ENCODE measurements at places on chromosomes 5 and 9.

GRCh38 chr9:126722922-126723806 lies 81.7 kb upstream of the ZBTB43 start:
- no peak for DNase-seq

GRCh38 chr5:72474046-72474500 lies 33.1 kb downstream of the ZNF366 start:
- no peak for DNase-seq

DNA sequence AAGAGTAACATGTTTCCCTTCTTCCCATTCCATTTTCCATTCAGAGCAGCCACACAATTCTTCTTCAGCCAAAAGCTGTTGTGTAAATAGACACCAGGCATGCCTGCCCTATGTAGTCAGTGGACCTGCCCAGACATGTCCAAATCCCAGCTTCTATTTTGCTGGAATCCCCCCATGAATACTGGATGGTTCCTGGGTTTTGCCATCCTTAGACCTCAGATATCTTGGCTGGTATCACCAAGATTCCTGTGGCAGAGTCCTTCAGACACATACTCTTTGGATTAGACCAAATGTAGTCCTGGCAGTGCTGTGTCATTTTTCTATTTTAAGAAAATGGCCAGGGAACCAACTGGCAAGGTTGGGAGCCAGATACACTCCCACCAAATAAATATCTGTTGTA lies 10.3 kb downstream of the FST start:
- DNase-seq: no peak

DNA sequence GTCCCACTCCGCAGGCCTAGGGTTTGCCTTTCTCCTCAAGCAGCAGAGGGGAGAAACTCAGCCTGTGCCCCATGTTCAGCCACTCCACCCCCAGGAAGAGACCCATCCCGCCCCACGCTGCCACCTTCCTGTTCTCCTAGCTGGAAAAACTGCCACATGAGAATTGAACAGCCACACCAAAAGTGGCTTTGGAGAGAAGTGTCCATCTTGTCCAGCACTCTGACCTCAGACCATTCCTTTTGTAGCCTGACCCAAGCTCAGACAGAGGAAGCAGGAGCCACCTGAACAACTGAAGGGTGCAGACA lies 8.3 kb upstream of the SLC25A48 start:
- no peak for DNase-seq

GRCh38 chr9:17636349-17636748 lies 57.5 kb downstream of the SH3GL2 start:
- no peak for DNase-seq

- no peak for DNase-seq
Measured at GRCh38 chr5:178769617-178770260, 39.3 kb upstream of the ZNF354A start.

- no peak for DNase-seq
Measured at GRCh38 chr9:137482094-137482781, 23.1 kb upstream of the NSMF start.

DNA sequence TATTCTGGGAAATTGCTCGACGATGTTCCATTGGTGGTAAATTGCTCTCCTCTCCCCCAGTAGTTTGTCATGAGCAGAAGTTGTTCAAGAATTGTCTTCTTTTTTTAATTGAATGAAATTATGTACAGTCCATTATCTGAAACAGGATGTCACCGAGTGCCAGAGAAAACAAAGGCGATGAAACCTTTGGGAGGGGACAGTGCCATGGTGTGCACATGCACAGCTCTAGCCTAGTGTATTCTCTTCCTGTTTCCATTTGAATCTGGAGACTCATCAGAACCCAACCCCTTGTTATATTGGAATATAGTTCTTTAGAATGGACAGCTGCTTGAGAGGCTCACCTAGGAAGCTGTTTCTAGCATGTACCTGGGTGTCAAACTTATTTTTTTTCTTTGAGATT lies 41.7 kb downstream of the TGFBR1 start:
- DNase-seq: no peak

- DNase-seq: no peak
Measured at GRCh38 chr9:133615186-133615585, 6.0 kb upstream of the FAM163B start.

DNA sequence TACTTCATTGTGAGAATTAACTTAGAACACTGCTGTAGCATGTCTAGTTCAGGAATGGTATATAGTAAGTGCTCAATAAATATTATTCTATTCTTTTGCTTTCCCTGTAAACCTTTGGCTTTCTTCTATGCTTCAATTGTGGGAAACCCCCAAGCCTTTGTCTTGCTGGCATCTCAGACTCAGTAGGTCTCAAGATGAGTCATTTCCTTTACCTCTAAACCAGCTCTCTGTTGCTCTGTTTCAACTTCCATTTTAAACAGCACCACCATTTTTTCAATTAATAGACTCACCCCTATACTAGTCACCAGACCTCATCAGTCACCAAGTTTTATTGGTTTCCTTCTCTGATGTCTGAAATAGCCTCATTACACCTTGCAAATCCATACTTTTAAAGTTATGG lies 43.5 kb downstream of the DMAC1 start:
- DNase-seq: no peak

- DNase-seq: no peak
Measured at GRCh38 chr9:110356639-110357395, 19.2 kb upstream of the TXNDC8 start.

GRCh38 chr5:164950927-164951326 lies 1445.5 kb downstream of the MAT2B start:
- no peak for DNase-seq

DNA sequence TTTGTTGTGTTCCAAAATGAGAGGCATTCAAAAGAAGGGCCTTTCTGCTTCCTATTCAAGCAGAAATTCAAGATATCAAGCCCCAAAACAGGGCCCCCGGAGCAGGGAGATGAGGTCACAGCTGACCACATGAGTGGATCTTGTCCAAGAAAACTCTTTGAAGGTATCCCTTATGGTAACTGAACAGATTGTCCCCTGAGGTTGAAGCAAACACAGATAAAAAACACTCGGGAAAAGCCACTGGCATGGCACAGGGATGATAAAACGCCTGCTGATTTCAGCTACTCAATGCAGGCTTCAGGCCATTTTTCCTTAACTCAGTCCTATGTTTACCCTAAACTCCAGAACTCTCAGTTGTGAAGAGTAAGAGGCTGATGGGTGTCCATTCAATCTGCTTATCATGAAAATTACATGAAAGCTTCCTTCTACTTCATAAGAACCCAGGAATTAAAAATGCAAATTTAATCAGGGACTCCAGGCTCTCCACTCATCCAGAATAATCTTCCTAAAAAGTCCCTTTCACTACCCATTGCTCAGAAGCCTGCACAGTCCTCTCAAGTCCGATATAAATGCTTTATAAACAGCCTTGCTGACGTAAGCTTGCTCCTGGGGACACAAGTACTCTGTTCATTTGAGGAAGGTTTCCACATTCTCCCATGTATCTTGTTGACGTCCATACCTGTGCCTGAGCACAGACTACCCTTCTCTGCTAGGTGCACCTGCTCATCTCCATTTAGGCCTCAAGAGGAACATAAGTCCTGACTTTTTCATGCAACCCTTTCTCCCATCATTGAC lies 35.9 kb upstream of the SLC1A3 start:
- peak; percentile 55 for DNase-seq
